Airway epithelial cell (primary cell): ENCODE measurements at places on chromosomes 6 and 20. TPM values are rescaled to one million over a fixed set of nuclear protein-coding genes. Genes with fewer than 3 reads are reported as not detected.

LINC00237 gene
- total RNA-seq, result not detected in 2 replicates

GPX5 gene
- total RNA-seq, result not detected in 2 replicates

FLRT3 gene
- 19.7 and 19.9 TPM in 2 replicates for total RNA-seq

MTFR2 gene
- 5.1 and 9.1 TPM in 2 replicates for total RNA-seq

ELOVL2 gene
- under 0.01 TPM in 1 of 2 replicates, not detected in the other for total RNA-seq

KCNG1 gene
- 23.8 and 24.0 TPM in 2 replicates for total RNA-seq

HCK gene
- not detected in 2 replicates for total RNA-seq

SGK2 gene
- not detected in 2 replicates for total RNA-seq

FBXL4 gene
- total RNA-seq, result 7.9 and 9.7 TPM in 2 replicates
